ENCODE measurements at places on chromosomes 5 and 9.

- DNase-seq, result no peak
Measured at GRCh38 chr5:14208071-14209021, 65.2 kb downstream of the TRIO start.

GRCh38 chr9:19748278-19749126 is 40.3 kb downstream of the SLC24A2 start:
- DNase-seq, result no peak

DNA sequence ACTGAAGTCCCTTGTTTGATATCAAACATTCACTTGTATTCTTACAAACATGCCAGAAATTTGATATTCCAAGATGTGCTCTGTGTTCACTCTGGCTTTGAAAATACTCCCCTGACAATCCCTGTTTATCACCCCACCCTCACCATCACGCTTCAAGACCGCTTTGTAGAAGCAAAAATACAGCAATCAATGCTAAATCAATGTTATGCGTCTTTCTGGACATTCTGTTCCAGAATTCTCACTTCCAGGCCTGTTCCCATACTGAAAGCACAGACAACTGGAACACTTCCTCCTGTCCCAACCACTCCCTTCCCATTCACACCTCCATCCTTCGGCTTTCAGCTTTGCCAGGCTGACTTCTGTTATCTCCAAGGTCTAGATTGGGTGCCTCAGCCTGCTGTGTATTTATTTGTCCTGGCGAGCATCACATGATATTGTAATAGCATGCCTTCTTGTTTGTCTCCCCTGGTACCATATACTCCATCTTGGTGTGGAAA is 72.8 kb downstream of the SNCAIP start:
- DNase-seq, result no peak

DNA sequence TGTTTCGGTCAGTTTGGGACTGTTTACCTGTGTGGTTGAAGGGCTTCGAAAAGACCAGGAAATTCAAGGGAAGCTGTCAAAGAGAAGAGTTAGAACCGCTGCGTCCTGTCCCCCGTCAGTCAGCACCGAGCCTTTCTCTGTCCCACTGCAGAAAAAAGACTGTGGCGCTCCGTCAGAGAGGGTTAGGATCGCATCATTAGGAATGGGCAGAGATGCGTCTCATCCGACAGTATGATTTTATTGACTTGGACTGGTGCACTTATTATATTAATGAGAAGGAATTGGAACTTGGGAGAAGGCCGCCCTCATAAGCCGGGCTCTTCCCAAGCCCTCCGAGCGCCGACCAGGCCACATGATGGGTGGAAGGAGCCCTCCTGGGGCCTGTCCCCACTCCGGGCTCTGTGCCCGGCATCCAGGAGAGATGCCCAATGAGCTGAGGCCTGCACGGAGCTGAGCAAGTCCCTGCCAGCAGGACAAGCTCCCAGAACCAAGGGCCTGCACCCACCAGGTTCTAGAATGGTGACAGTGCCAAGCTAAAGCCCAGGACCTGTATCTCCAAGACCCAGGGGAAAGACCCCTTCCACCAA is 71.5 kb downstream of the NEK6 start:
- no peak for DNase-seq

DNA sequence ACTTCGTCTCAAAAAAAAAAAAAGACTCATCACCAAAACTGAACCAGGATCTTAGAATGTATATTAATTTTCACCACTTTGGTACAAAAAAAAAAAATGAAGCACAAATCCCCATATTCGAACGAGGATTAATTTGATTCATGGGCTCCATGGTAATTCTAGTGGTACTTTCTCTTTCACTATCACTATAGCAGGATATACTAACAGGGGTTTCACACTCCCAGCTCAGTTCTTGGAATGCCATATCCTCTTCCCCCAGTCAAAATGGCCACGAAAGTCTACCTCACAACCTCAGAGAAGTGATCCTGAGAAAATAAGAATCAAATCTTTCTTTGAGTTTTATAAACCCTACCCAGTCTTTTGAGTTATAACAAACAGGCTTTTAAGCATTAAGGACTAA is 235.7 kb downstream of the FBXL17 start:
- no peak for DNase-seq

- DNase-seq, result no peak
Measured at GRCh38 chr9:134410835-134411217, 84.6 kb downstream of the RXRA start.

DNA sequence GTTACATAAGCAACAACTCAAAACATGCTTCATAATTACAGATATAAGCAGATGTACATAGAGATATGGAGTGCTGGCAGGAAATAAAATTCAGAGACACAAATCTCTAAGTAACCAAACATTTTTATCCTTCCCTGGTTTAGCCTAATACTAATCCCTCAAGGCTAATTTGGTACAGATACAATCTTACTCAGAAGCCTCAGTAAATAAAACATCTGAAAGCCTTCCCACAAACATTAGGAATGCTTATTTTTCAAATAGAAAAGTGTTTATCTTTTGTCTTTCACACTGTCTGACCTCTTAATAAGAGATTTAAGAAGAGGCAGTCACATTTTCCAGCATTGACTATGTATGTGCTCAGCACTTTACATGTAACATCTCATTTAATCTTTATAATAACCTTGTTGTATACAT is 399.4 kb downstream of the ARRDC3 start:
- no peak for DNase-seq

DNA sequence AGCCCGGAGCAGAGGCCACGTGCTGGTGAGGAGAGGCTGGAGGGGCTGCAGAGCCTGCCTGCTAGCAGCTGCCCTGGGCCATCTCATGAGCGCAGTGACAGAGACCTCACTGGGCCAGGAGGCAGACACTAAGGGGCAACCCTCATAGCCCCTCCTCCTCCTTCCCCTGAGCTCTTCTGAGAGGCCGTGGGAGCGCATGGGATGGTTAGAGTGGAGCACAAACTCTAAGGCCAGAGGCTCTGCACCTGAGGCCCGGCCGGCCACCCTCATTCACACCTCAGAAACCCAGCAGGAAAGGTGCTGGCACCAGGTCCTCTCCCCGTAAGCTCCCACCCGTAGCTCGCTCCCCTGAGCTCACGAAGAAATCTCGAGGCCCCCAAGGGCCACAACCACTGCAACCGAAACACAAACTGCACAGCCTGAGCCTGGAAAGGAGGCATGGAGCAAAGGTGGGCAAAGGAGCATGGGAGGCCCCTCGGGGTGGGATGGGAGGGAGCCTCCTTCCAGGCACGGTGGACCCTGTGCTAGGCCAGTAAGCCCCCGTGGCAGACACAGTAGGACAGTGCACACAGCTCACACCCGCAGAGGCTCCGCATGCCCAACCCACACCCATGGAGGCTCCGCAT is 17.7 kb downstream of the CAMSAP1 start:
- DNase-seq, result no peak

DNA sequence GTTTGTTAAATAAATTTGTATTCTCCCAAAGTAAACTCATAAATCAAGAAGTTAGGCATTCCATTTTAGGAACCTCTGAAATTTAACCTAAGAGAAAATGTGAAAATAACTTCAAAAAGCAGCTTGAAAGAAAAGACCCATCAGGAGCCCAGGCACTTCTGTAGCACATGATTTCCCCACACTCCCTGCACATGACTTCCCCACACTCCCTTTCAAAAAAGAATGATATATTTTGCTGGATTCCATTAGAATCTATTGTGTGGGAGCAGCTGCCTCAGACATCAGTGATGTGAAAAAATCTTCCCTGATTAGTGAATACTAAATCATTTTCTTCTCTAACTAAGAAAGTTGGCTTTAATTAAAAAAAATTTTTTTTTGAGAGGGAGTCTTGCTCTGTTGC is 83.3 kb downstream of the GLDC start:
- no peak for DNase-seq

- DNase-seq, result no peak
Measured at GRCh38 chr5:88997937-88998336, 115.0 kb upstream of the MEF2C start.

DNA sequence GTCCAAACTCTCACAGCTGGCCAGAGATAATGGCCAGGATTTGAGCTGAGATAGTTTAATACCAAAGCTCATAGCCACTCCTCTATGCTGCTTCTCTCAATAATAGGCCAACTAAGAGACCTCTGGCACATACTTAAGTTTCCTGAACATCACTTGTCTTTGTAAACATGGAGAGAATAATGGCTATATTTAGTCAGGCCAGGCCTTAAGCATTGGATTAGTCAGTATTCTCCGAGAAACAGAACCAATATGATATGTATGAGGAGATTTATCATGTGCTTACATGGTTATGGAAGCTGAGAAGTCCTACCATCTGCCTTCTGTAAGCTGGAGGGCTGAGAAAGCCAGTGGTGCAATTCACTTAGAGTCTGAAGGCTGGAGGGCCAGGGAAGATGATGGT is 45.4 kb downstream of the CFAP95 start:
- DNase-seq, result no peak

DNA sequence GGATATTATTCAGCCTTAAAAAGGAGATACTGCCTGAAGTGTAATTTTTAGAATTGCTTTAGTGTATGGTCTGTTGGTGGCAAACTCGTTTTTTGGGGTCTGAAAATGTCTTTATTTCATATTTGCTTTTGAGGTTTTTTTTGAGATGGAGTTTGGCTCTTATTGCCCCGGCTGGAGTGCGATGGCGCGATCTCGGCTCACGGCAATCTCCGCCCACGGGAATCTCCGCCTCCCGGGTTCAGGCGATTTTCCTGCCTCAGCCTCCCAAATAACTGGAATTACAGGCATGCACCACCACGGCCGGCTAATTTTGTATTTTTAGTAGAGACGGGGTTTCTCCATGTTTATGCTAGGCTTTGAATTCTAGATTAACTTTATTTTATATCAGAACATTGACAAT is 20.2 kb upstream of the PCDHB1 start:
- DNase-seq, result no peak

Measured in activated CD4-positive, CD25-positive, alpha-beta regulatory T cell (primary cell).